ENCODE measurements at places on chromosomes 5 and 9.

- no peak for DNase-seq
Observed at GRCh38 chr5:103434057-103434456, 128.5 kb downstream of the NUDT12 start.

- no peak for DNase-seq
Observed at GRCh38 chr5:135997673-135998335, 31.0 kb upstream of the TGFBI start.

- DNase-seq = peak; percentile 48
Observed at GRCh38 chr5:149959406-149960236, 937 bp upstream of the SLC26A2 start.

GRCh38 chr5:68115584-68115983 lies 100.0 kb upstream of the PIK3R1 start:
- no peak for DNase-seq

All from CD4-positive, alpha-beta T cell treated with Interleukin-17A for 4 hours (primary cell).